ENCODE measurements at places on chromosomes 3 and 15.

DNA sequence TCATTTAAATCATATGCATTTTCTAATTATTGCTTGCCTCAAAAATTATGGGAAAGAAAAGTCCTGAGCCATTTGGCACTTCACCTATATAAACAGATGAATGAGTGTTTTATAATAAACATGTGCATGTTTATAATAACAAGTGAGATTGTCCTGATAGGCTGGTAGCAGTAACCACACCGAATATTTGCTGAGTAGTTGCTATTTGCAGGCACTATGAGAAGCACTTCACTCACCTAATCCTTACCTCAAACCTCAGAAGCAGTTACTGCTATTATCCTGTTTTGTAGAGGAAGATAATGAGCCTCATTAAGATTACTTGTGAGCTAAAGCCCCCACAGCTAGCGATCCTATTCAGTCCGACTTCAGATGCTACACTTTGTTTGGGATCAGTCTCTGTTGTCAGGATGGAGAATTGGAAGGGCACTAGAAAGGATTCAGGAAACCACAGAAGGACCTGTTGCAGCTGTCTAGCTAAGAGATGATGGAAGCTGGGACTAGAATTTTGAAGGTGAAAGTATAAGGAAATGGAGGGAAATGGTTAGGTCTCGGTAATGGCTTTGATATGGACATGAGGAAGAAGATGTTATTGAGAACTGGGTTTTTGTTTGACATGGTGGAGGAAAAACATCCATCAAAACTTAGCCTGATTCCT, 28.4 kb upstream of the MAGI1 start:
- DNase-seq = no peak

DNA sequence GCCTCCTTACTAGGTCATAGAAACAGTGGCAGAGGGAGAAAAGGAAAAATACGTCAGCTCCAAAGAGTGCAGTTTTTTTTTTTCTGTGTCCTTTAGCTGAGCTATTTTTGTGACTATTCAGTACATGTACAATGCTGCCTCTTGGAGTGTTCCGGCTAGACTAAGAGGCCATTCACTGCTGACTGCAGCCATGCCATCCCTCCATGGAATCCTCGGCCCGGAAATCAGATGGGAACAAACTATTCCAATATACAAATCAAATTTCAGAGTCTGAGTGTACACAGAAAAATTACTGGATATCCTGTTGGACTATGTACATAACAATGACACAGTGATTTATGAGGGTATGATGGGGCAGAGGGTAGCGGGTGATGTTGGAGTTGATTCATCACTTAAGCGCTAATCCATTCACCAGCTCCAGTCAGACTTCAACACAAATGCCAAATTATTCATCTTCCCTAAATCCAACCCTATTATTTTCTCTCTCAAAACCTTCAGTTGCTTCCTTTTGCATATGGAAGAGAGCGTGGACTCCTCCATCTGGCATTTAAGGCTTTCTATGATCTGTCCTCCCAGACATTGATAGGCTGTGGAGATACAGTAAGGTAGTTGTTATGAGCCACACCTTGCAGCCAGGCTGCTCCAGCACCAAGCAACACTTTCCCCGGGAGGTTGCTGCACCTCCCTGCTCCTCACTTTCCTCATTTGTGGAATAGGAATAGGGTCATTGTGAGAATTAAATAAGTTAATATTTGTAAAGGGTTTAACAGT, 109.1 kb downstream of the LPP start:
- no peak for DNase-seq

DNA sequence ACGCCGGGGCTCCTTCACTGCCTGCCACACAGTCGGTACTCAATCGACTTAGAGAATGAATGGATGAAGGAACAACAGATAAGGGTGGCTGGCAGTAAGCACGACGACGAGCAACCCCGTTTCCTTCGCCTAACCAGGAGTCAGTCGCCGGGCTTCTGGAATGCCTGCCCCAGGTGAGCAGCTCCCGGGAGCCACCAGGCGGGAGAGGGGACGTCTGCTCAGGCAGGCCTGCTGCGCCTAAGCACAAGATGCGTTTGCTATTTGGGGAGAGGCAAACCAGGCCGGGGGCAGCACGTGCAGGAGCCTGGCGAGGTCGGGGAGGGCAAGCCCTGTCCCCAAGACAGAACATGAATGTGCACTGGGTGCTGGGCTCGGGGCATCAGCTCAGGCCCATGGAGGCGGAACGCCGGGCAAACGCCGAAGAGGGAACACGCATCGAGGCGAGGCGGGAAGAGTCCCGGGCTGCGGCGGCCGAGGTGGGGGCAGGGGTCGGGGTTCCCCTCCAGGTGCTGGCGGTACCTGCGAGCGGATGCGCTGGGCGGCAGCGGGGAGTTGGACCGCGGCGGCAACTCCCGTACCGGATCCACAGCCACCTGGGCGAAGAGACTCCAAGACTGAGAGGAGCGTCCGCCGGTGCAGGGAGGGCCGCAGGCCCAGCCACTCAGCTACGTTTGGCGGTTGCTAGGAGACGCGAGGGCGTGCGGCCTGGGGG, at the start of gene CFAP92:
Gene CFAP92 (minus strand): TSS at position 616 of the 712 bp plus-strand sequence. CDS start 772 bp downstream, outside the sequence.
- DNase-seq = peak; percentile 84

GRCh38 chr3:197216914-197217313, 81.5 kb downstream of the DLG1 start:
- DNase-seq = no peak

GRCh38 chr15:70559265-70560239, 203.8 kb downstream of the UACA start:
- peak; percentile 81 for DNase-seq
